Glomerular endothelial cell (primary cell): ENCODE measurements at places on chromosomes 11 and 22.

DNA sequence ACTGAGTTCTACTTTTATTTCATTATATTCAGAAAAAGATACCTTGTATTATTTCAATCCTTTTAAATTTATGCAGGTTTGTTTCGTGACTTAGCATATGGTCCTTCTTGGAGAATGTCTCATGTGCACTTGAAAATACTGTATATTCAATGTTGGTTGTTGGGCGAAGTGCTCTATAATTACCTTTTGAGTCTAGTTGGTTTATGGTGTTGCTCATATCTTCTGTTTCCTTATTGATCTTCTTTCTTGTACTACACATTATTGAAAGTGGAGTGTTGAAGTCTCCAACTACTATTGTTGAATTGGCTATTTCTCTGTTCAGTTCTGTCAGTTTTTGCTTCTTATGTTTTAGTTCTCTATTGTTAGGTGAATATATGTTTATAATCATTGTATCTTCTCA, 90.4 kb downstream of the KCNQ1OT1 start:
- DNase-seq: no peak

GRCh38 chr11:13098063-13098462, 88.9 kb downstream of the RASSF10 start:
- DNase-seq: no peak

- DNase-seq: no peak
These were observed 77.7 kb downstream of the CABIN1 start for GRCh38 chr22:24088816-24089215.

DNA sequence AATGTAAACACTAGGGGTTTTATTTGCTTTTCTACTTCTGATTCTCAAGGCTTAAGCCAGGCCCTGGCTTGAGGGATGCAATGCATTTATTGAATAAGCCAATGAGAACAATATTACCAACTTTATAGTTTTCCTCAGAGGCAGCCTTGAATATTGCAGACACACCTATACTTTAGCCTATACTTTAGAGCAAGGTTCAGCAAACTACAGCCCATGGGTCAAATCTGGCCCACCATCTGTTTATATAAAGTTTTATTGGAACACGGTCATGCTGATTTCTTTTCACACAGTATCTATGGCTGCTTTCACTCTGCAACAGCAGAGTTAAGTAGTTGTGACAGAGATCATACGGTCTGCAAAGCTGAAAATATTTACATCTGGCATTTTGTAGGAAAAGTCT, 50.3 kb upstream of the E2F8 start:
- DNase-seq: no peak

GRCh38 chr11:4197112-4197511, 102.5 kb downstream of the RRM1 start:
- no peak for DNase-seq

DNA sequence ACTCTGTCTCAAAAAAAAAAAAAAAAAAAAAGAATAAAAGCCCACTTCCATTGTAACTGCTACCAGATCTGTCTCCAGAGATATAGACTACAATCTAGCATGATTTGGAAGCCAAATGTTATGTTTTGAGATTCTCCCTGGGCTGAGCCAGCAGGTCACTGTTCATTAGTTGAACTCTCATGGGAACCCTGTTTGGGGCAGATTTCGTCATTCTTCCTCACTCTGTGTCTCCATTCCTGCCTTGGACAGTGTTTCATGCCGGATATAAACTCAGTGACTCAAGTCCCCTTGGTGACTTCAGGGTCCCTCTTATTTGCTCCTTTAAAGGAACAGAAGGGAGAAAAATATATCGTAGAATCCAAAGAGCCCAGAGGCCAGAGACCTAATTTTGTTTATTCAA, 378.1 kb downstream of the LARGE1 start:
- DNase-seq: no peak

DNA sequence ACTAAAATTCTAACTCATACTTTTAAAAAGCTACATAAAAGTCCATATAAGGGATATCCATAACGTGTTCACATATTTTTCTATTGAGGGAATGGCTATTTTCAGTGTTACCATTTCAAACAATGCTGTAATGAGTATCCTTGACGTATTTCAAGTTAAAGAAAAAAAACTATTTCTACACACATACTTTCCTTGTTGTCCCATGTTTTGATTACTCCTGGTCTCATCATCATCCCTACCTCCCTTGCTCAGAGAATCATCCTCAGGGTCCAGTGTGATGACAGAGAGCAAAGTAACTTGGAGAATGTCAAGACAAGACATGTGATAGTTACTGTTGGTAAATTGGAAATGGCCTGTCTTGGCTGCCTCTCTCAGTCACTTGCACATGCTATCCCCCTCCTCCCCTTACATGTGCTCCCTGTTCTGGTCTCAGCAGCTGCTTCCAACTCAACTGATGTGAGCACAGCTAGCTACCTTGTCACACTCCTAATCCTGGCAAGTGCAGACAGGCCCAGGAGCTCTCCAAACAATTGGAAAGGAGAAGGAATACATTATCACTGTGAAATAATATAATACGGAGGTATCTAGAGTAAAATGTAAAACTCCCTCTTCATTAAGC, 21.8 kb downstream of the NUMA1 start:
- no peak for DNase-seq

DNA sequence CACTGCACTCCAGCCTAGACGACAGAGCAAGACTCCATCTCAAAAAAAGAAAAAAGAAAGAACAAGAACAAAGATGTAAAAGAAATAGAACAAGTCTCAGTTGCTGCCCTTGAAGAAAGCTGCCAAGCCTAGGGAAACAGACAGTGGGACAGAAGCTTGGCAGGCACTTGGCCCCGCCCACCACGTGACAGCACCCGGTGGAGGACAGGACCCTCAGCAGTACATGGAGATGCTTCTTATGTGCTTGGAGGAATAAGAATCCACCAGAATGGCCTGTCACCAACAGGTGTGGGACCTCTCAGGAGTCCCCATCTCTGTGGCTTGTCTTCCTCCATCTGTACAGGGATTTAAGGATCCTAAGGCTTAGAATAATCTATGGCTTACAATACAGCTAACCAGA, 7.6 kb upstream of the TMPRSS6 start:
- no peak for DNase-seq

- peak; percentile 42 for DNase-seq
These were observed 32.1 kb upstream of the DGKZ start for GRCh38 chr11:46315033-46315738.

DNA sequence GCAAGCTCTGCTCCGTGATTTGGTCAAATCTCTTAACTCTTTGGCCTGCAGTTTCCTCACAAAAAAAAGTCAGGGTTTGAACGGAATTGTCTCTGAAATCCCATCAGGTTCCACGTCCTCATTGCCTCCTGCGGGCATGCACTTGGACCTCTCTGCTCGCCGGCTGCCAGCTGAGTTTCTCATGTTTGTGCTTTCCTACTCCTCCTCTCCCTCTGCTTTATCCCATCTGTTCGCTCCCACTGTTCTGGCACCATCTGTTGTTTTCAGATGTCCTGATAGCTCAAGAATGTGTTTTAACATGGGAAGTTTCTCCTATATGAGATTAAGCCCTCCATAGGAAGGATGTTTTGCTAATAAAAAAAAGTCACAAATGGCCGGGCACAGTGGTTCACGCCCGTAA, 49.4 kb upstream of the ARHGAP42 start:
- DNase-seq: no peak

DNA sequence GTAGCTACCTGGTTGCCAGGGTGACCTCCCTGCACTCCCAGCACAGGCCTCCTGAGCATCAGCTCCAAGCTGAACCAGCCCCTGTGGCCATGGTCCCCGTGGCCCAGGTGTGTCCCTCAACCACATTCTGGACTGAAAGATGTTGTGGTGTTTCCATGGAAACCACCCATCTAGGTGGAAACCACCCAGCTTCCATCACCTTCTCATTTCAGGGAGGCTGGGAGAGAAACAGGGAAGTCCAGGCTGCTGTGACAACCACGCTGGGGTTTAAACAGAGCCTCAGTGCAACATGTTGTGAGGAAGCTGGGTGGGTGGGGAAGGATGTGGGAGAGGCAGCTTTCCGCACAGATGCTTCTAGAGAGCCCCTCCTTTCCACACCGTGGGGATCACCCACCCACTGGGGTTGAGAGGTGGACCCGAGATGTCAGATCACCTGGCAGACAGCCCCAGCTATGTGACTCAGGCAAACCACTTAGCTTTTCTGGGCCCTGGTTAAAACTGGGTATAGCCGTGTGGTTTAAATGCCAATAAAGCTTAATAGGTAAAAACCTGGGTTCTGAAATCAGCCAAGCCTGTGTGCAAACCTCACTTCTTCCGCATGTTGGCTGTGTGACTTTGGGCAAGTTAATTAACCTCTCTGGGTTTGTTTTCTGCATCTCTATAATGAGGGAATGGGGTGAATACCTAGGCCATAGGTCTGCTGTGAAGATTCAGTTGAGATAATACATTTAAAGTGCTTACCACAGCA, 46.4 kb downstream of the CD82 start:
- no peak for DNase-seq

GRCh38 chr11:122334546-122335339, 218.7 kb upstream of the BLID start:
- no peak for DNase-seq

DNA sequence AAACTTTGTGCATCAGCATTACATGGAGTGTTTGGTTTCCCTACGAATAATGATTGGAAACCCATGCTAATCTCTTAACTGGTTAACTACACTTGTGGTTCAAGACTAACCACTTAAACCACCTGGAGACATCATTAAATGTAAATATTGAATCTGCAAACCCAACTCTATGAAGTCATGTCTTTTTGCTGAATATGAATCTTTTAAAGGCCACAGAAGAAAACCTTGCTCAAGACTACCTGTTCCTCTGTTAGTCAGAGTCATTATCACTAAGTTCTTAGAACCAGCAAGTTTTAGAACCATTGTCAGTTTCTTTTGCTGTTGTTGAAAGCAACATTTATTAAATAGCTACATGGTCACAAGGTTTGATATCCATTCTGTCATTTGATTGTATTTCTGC, 70.7 kb downstream of the SIK2 start:
- no peak for DNase-seq

GRCh38 chr11:97751405-97751804, 1269.3 kb upstream of the CNTN5 start:
- no peak for DNase-seq

GRCh38 chr11:62451241-62451621, 32.4 kb downstream of the SCGB1A1 start:
- no peak for DNase-seq

GRCh38 chr22:40609216-40609615, 27.3 kb downstream of the MRTFA start:
- no peak for DNase-seq

GRCh38 chr22:48089601-48090331, 1327.3 kb downstream of the TBC1D22A start:
- no peak for DNase-seq

DNA sequence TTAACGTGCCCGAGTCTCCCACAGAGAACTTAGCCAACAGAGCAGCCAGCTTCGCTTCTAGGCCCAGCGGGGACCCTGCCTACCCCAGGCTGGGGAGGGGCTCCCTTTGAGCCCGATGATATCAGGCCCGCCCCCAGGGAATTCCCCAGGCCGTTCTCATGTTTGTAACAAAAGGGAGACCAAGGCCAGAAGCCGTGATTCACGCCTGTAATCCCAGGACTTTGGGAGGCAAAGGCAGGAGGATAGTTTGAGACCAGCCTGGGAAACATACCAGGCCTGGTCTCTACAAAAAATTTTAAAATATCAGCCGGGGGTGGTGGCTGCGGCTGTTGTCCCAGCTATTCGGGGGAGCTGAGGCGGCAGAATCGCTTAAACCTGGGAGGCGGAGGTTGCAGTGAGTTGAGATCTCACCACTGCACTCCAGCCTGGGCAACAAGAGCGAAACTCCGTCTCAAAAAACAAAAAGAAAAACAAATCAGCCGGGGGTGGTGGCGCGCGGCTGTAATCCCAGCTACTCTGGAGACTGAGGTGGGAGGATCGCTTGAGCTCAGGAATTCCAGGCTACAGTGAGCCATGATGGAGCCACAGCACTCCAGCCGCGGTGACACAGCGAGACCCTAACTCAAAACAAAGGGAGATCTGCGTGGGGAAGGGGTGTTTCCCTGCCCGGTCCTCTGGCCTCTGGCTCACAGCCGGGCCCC, 1.7 kb downstream of the DRD4 start:
- DNase-seq: no peak

DNA sequence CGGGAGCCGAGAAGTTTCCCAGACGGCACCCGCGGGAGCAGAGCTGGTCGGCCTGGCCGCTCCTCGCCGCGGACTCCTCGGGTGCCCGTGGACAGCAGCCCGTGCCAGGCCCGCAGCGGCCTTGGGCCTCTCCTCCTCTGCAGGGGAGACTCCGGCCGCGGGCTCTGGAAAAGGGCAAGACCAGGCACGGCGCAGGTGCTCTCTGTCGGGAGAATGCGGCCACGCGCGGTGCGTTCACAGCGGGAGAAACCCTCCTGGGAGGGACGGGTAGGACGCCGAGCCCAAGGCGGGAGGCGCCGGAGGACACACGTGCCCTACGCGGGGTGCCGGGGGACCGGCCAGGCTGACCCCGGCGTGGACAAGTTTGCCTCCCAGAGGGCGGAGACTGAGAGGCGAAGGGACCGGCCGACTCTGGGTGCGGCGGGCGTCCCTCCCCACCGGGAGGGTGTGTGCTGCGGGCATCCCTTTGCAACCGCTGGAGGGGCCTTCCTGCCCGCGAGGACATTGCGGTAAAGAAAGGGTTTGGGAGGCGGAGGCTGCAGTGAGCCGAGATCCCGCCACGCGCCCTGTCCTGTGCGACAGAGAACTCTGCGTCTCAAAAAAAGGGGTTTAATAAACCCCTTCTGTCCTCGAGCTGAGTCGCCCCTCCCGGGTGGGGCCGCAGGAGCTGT, 2.3 kb downstream of the IFITM1 start:
- no peak for DNase-seq

DNA sequence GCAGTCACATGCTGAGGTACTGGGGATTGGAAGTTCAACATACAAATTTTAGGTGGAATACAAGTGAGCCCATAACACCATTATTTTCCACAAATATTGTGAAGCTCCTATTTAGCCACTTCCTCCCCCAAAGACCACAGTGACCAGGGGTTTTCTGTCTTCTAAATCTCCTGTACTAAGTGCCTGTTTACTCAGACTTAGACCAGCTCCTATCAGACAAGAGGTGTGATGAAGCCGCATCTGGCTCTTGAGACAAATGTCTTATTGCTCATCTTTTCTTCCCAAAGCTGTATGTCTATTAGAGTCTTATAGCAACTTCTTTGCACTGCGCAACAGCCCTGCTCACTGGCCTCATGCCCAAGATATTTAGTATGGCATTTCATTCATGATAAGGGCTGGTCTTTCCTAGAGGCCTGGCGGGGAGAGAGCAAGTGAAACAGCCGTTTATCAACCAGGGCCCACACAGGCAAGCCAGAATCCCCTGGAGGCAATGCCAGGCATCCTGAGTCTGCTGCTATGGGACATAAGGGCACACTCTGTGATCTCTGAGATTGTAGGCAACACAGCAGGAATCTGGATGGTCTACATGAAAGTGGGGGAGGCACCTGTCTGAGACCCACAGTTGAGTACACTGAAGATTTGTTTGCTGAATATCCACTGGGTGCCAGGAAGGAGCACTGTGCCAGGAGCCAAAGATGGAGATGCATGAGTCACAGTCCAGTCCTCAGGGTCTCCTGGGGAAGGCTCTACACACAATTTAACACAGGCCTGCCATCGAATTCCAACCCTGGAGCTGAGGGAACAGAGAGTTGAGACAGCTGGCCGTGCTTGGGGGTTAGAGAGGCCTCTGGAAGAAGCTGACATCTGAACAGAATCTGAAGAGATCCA, 78.5 kb upstream of the NCAM1 start:
- no peak for DNase-seq
